ENCODE measurements at places on chromosomes 3 and 15. TPM values are rescaled to one million over a fixed set of nuclear protein-coding genes. Genes with fewer than 3 reads are reported as not detected.

The PAQR5 gene
- total RNA-seq = 0.47 TPM

The MCF2L2 gene
- 0.84 TPM for total RNA-seq

The C3orf49 gene
- total RNA-seq = not detected

The ITIH1 gene
- not detected for total RNA-seq

The EPHA6 gene
- total RNA-seq = 0.56 TPM

Measured in omental fat pad (tissue), 4 donors.